ENCODE measurements at places on chromosomes 4 and X.

- DNase-seq = no peak
Measured at GRCh38 chr4:149238097-149238496, 577.5 kb downstream of the IQCM start.

- DNase-seq = no peak
Measured at GRCh38 chr4:157217708-157218107, 2.8 kb upstream of the GRIA2 start.

DNA sequence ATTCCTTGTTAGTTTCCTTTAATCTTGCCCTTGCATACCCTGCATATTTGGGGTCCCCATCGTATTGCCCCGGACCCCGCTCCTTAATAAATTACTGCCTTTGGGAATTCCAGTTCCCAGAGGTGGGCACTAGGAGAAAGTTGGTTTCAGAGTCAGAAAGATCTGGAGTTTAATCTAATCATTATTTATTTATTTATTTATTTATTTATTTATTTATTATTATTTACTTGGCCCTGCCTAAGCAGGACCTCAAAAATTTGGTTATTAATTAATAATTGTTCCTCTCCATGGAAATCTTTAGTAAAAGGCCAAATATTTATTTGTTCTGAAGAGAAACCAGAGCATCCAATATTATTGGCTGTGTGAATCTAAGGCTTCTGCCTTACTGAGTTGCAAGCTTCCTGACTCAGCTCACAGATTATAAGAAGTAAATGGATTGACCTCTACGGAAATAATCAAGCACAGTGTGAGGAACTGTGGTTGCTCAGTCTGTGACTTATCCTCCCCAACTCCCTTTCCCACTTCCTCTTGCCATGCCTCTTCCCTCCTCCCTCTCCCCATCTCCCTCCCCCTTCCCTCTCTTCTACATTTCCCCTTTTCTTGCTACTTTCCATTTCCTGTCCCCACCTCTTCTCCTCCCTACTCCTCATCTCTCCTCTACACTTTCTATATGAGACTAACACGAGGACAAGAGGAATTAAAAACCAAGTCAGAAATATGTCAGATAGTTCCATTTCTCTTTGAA lies 61.5 kb upstream of the AP1S2 start:
- DNase-seq = no peak

DNA sequence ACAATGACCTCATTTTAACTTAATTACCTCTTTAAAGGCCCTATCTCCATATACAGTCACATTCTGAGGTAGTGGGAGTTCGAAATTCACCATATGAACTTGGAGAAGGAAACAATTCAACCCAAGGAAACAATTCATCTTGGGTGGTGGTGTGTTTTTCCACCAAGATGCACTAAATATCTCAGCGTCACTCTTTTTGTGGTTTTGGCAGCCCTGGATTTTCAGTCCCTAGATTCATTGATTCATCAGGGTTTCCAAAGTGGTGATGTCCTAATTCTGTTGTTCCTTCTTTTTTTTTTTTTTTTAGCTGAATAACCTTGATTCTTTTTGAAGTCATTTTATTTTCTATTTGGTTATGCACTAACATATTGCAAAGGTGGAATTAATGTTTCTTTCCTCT lies 162.6 kb upstream of the RAPGEF2 start:
- no peak for DNase-seq

- DNase-seq = no peak
Measured at GRCh38 chr4:143555676-143556075, 42.2 kb downstream of the SMARCA5 start.

- no peak for DNase-seq
Measured at GRCh38 chr4:41267997-41268396, 11.3 kb downstream of the UCHL1 start.

GRCh38 chrX:100048156-100048555 lies 361.9 kb downstream of the PCDH19 start:
- no peak for DNase-seq

DNA sequence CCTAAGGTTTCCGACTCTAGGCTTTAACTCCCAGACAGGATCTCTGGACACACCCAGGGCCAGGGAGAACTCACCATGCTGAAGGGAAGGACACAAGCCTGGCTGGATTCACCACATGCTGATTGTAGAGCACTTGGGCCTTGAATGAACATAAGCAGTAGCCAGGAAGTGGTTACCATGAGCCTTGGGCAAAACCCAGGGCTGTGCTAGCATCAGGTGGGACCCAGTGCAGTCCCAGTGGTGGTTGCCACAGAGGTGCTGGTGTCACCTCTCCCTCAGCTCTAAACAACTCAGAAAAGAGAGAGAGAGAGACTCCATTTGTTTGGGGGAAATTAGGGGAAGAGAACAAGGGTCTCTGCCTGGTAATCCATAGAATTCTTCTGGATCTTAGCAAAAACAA lies 77.0 kb downstream of the KLHL13 start:
- no peak for DNase-seq

GRCh38 chr4:188372829-188373228 lies 233.6 kb downstream of the TRIML1 start:
- no peak for DNase-seq

DNA sequence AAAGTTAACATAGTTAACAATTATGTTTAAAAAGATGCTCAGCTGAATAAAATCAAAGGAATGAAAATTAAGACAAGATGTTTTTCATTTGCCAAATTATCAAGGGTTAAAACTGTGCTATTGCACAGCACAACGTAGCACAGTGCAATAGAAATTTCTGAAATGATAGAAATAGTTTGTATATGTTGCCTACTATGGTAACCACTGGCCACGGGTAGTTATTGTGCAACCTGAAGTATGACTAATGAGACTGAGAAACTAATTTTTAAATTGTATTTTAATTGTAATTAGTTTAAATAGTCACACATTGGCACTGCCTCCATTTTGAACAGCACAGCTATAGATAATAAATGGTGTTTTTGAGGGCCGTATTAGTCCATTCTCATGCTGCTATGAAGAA lies 343.1 kb upstream of the FAM241A start:
- DNase-seq = no peak

- DNase-seq = no peak
Measured at GRCh38 chr4:174119830-174120229, 163.6 kb downstream of the FBXO8 start.

GRCh38 chr4:145845118-145845517 lies 93.5 kb downstream of the ZNF827 start:
- no peak for DNase-seq

DNA sequence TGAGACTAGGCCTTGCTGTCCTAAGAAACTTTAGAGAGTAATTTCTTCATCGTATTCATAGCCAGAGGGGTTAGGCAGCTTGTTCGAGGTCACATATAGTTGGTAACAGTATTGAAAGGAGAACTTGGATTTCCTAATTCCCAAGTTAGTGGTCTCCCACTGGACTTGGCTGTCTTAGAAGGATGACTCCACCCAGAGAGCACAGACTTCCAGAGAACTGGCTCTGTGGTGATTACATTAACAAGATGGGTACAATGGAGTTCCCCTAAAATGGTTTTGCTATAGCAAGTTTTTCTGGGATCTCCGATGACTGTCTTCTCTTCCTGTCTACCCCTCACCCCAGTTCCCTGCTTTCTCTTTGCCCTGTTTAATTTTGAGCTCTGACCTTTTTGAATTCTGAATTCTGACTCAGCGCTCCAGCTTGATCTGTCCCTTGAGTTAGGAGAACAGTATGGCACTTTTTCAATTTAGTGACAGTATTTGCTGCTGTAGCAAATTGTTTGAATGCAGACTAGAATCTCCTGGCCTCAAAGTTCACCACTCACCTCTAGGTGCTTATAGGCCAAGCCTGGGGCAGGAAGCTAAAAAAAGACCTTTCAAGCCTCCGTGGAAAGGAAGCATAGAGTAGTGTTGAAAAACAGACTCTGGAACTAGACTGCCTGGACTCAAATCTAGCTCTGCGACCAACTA lies 6.9 kb downstream of the MSN start:
- DNase-seq = no peak

DNA sequence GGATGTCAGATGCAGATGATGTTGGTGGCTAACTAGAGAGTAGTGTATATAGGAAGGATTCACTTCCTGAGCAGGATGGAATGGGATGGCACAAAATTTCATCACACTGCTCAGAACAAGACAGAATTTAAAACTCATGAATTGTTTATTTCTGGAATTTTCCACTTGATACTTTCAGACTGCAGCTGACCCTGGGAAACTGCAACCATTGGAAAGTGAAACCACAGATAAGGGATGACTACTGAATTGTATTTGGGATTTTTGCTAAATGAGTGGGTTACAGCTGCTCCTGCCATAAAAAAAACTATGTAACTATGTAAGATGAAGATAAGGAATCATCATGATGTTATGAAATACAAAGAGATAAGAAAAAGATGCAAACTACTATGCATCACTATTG lies 51.4 kb downstream of the NPY5R start:
- no peak for DNase-seq

DNA sequence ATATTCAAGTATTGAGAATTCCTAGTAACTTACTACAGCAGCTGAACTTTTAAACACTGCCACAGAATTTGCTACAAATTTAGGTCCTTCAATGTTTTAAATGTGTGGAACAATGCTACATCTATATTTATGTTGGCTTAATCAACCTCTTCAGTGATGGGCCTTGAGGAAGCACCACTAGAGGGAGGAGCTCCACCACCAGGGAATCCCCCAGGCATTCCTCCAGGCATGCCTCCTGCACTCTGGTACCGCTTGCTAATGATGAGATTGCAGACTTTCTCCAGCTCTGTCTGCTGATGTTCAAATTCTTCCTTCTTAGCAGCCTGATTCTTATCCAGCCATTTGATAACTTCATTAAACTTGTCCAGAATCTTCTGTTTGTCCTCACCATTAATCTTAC lies 190.8 kb downstream of the HTR2C start:
- DNase-seq = no peak

All from stimulated activated CD4-positive, alpha-beta T cell treated with anti-CD3 and anti-CD28 coated beads, TNF-alpha, amount 100 ng/mL, for 1 hour (primary cell).